Activated CD4-positive, alpha-beta T cell treated with anti-CD3 and anti-CD28 coated beads, Interleukin-2, amount 50 U/mL, for 4 hours (primary cell): ENCODE measurements at places on chromosomes 7 and 10.

- DNase-seq = no peak
Measured at GRCh38 chr7:35556515-35557471, 138.1 kb downstream of the HERPUD2 start.

GRCh38 chr7:94643771-94644545 lies 12.0 kb downstream of the SGCE start:
- DNase-seq = no peak

DNA sequence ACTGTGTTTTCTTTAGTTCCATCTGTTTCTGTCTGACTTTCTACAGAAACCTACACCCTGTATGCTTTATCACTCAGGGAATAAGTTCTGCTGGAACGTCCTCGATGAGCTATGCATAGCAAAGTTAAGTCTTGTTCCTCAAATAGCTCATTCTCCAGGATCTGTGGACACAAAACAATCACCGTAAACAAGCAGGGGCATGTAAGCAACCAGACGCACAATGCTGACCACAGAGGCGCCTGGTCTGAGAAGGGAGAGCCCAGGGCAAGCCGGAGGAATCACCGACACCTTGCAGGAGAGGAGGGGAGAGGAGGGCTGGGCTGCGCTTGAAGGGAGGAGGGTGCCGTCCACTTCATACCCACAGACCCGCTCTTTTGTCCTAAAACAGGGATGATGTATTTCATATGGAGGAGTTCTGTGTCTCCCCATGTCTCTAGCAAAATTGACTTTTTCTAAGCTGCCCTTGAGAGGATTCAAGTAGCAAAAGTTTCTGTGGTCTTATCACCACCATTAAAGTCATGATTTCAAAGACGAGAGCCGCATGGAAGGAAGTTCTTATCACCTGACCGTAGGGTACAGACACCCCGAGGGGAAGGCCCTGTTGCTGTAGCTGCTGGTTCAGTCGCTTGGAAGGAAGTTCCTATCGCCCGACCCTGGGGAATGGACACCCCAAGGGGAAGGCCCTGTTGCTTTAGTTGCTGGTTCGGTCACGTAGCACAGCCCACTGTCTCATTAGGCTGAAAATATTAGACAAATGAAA lies 14.3 kb downstream of the CALML3 start:
- no peak for DNase-seq

DNA sequence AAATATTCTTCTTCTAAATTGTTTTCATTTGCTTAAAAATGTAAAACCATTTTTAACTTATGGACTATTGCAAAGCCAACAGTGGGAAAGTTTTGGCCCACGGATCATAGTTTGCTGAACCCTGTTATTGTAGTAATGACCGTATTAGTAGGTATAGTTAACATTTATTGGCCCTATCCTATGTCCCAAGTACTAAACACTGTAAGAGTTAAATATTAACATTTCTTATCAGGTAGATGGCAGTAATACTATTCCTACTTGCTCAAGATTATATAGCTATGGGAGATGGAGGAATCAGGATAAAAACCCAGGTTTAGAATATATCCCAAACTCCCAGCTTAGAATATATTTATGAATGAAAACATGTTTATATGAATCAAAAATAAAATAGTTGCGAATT lies 993.2 kb downstream of the SORCS3 start:
- no peak for DNase-seq

- DNase-seq = no peak
Measured at GRCh38 chr7:127887096-127887495, 144.1 kb downstream of the LRRC4 start.

DNA sequence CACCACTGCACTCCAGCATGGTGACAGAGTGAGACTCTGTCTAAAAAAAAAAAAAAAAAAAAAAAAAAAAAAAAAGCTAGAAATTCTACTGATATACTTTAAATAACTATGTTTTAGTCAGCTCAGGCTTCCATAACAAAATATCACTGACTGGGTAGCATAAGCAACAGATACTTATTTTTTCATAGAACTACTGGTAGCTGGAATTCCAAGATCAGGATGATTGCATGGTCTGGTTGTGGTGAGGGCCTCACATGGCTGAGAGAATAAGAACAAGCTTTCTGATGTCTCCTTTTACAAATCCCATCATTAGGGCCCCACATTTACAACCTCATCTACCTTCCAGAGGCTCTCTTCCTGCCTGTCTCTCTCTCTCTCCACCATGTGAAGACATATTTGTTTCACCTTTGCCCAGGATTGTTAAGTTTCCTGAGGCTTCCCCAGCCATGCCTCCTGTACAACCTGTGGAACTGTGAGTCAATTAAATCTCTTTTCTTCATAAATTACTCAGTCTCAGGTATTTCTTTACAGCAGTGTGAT lies 126.7 kb upstream of the SEMA3C start:
- DNase-seq = no peak

GRCh38 chr10:103429647-103430046 lies 22.5 kb downstream of the CALHM2 start:
- no peak for DNase-seq

DNA sequence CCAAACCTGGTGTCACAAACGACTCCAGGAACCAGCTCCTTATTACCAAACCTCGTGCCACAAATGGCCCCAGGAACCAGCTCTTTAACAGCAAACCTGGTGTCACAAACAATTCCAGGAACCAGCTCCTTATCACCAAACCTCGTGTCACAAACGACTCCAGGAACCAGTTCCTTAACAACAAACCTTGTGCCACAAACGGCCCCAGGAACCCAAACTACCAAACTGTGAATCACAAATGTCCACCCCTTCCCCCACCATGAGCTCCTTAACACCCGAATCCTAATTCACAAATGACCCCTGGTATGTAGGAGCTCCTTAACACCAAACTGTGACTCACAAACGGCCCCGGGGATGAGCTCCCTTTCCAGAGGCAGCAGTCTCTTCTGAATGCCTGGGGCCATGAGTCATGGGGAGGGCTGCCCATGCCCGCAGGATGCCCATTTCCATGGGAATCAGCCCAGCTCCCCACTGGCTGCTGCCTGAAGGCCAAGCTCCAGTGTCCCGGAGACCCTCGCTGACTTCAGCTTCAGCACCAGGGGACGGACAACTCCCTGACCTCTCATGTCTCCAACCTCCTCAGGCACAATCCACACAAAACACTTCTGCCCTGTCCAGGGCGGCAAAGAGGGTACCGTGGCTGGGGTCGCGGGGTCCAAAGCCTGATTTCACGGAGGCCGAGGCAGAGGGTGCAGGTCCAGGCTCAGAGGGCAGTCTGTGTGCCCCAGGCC lies 213.1 kb downstream of the ELFN1 start:
- DNase-seq = no peak

DNA sequence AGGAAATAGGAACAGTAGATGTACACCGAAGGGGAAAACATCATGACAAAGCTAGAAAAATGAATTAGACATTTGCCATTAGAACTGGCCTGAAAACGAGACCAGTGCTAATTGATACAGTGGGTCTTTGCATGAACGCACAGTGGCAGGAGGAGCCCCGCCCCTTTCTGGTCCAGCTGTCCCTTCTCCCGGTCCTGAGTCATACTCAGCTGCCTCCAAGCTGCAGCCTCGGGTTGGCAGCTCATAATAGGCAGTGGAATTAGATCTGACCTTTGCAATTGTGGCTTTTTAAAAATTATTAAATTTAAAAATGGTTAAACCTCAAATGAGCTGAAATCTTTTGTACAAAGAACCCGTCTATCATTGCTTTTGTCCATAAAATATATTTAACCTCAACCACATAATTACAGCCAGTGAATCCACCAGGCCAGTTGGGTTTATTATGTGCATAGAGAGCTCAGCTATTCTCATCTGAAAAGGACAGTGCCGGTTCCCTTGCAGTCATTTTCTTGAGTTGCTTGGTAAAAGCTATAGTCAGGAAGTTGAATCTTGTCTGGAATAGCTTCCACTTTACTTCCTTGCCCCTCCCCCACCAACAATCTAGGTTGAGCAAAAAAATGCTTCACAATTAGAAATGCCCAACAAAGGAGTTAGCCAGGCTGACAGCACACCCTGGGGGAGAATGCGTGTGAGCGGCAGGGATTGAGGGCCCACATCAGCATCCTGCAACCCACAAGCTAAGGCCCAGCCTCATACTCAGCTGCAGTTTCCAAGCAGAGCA lies 147.1 kb downstream of the BUB3 start:
- DNase-seq = no peak

DNA sequence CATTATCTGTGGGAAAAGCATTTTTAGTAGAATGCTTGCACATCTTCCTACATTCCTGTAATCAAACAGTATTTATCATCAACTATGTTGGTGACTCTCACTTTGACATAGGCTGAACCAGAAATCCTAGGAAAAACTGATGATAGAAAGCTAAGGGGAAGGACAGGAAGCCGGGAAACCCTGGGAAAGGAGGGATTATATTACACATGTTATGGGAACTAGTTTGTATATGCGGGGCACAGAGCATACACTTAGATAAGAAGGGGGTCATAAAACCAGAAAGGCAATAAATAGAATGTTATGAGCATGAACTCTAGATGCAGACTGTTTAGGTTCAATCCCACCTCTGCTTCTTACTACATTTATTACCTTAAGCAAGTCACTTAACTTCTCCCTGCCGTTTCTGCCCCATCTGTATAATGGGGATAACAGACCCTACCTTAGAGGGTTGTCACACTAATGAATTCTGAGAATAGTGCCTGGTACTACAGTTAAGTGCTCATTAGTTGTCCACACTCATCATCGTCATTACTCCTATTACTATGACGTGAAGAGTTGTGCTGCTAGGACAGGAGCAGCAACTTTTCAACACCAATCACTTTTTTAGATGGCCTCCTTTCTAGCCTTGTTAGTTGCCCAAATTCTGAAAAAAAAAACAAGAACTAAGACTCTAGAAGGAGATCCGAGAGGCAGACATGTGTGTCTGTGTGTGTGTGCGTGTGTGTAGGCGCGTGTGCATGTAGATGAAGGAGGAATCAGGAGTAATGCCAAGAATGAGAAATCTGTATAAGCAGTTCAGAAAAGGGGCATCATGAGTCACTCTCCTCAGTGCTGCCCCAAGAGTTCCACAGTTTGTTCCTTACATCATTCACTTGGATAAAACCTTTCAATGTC lies 52.2 kb downstream of the KMT2C start:
- DNase-seq = no peak

GRCh38 chr10:92575961-92576360 lies 2.1 kb upstream of the IDE start:
- DNase-seq = no peak

- no peak for DNase-seq
Measured at GRCh38 chr10:22317076-22317370, 835 bp downstream of the COMMD3 start.

DNA sequence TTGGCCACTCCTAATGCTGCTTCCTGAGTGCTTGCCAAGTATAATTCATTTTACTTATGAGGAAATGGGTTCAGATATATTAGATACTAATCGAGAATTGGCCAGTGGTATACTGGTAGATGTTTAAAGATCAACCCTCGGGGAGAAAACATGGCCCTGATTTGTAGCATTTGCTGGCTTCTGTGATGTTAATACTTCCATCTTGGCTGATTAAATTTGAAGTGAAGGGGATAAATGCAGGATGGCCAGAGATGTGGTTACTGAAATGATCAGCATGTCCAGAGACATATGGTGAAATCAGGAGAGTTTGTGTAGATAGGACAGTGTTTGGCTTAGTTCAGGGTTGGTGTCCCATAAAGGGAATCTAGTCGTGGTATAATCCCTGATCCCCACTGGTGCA lies 11.2 kb downstream of the UBE2D4 start:
- no peak for DNase-seq

DNA sequence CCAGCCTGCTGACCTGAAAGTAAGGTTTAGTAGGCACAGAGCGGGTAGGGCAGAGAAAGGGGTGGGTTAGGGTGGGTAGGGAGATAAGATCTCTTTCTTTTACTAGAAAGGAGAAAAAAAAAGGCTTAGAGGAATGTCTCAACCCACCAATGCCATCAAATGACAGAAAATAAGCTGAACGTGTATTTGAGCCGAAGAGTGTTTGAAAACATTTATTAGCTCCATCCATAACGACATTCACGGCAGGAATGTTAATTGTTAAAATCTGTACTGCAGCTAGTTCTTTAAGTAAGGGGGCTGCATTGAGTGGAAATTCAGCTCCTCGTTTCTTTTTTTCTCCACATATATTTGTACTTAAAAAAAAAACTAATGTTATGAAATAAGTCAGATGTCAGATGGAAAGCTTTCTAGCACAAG lies 63.7 kb upstream of the ARID5B start:
- no peak for DNase-seq

DNA sequence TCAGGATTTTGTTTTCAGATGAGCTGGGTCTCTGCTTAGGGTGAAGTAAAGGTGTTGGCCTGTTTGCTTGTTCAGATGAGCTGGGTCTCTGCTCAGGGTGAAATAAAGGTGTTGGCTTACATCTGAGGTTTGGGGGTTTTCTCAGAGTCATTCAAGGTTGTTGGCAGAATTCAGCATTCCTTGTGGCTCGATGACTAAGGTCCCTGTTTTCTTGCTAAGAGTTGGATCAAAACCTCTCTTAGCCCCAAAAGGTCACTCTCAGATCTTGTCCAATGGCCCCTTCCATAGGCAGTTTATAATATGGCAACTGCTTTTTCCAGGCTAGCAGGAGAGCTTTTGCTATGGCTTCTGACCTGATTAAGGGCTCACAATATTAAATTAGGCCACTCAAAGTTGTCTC lies 106.6 kb downstream of the ADAM22 start:
- no peak for DNase-seq

GRCh38 chr10:58898854-58899573 lies 277.4 kb upstream of the PHYHIPL start:
- DNase-seq = no peak

GRCh38 chr7:44162785-44163395 lies 21.8 kb upstream of the MYL7 start:
- DNase-seq = no peak

- DNase-seq = peak; percentile 3
Measured at GRCh38 chr7:29408841-29409243, 154.8 kb upstream of the PRR15 start.

GRCh38 chr7:7188091-7188490 lies 5.7 kb downstream of the C1GALT1 start:
- DNase-seq = no peak

DNA sequence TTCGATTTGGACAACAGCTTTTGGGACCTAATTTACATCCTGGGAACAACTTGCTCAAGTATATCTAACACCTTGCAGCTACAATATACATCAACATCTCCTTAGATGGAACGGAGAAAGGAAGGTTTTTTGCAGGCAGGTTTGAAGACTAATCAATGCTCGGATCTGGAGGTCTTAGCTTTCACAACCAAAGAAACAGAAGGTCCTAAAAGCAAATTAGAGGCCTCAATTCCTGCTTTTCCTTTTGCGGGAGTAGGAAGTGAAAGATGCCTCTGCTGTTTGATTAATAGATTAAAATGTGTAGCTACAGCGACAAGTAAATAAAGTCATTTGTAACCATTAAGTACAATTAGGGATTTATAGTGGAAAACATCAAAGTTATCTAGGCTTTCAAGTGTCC lies 3.7 kb upstream of the SP8 start:
- no peak for DNase-seq

GRCh38 chr7:152636441-152636840 lies 39.5 kb downstream of the XRCC2 start:
- DNase-seq = no peak

DNA sequence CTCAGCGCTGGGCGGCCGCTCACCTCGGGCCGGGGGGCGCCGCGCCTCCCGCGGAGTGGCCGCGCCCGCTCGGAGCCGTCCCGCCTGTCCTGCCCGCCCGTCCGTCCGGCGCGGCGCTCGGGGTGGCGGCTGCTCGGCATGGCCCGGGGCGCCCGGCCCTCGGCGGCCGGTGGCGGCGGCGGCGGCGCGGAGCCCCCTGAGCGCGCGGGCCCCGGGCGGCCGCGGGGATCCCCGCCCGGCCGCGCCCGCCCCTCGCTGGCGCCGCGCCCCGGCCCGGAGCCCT lies 338 bp downstream of the SDK1 start:
- DNase-seq = no peak
